ENCODE measurements at places on chromosomes 2 and 18.

- no peak for DNase-seq
Measured at GRCh38 chr18:79574938-79575525, 104.6 kb upstream of the CTDP1 start.

DNA sequence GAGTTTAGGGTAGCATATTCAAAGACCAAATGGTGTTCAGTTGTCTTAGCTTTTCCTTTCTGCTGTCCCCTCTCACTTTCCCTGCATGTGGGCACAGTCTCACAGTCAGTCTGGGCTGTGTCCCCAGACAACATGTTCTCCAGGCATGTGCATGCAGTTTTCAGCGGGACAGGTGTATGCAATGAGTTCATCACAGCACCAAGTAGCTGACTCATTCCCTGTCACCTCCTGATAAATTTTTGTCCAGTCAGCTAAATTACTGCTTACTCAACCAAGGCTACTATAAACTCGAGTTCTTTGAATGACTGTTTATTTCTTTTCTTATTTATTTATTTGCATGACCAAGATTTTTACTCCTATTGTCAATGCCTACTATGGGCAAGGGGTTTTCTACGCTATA is 148.8 kb upstream of the CDH19 start:
- no peak for DNase-seq

GRCh38 chr18:30730915-30731314 is 311.6 kb downstream of the DSC3 start:
- no peak for DNase-seq

- no peak for DNase-seq
Measured at GRCh38 chr18:66136039-66136438, 385.2 kb downstream of the CDH7 start.

- DNase-seq, result no peak
Measured at GRCh38 chr2:236664136-236664535, 94.5 kb downstream of the ACKR3 start.

DNA sequence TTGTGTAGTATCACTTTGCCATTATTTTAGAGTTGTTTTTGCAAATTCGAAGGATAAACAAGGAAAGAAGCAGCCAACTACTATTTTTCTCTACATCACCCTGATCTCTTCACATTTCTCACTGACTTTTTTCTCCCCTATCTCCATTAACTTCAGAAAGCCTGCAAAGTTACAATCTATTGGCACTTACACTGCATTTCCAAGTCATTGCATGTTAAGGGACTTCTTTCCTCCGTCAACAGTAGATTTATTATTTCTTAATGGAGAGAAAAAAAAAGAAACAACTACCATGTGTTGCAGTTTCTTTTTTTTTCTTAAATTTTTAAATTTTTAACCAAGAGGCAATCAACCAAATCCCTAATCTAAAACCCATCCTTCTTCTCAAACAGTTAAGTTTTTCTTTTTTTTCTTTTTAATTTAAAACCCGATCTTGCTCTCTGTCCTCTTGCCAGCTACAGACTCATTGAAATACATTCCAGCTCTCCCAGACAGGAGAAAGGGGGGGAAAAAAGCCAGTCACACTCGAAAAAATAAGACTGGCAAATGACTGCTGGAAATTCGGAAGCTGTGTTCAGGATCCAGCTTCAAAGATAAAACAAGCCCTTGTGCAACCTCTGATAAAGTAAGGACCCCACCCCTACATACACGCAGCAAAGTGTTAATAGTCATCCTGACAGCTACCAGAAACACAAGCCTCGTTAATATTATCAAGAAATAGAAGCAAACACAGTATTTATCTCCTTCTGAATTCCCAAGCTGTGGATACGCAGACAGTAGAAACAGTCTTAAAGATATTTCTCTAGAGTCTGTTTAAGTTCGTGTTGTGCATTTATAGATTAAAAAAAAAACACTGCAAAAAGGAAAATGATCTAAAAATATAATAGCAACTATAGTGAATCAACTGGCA is 1.3 kb downstream of the LRRTM4 start:
- DNase-seq, result no peak

DNA sequence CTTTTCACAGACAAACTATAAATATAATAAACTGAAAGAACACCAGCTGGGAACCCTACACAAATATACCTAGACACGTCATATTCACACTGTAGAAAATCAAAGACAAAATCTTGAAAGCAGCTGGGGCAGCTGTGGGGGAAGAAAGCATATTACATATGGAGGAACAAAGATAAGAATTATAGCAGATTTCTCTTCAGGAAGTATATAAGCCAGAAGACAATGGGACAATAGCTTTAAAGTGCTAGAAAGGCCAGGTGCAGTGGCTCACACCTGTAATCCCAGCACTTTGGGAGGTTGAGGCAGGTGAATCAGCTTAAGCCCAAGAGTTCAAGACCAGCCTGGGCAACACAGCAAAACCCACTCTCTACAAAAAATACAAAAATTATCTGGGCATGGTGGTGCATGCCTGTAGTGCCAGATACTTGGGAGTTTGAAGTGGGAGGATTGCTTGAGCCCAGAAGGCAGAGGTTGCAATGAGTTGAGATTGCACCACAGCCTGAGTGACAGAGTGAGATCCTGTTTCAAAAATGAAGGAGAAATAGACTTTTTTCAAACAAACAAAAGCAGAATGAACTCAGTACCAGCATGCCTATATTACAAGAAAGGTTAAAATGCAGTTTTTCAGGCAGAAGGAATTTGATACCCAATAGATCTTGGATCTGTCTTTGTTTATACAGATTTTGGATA is 26.8 kb upstream of the ERCC3 start:
- DNase-seq, result peak; percentile 5

GRCh38 chr2:74646834-74647482 is 1.2 kb downstream of the M1AP start:
- DNase-seq, result no peak

GRCh38 chr18:70781860-70782453 is 493.1 kb downstream of the SOCS6 start:
- peak; percentile 53 for DNase-seq

DNA sequence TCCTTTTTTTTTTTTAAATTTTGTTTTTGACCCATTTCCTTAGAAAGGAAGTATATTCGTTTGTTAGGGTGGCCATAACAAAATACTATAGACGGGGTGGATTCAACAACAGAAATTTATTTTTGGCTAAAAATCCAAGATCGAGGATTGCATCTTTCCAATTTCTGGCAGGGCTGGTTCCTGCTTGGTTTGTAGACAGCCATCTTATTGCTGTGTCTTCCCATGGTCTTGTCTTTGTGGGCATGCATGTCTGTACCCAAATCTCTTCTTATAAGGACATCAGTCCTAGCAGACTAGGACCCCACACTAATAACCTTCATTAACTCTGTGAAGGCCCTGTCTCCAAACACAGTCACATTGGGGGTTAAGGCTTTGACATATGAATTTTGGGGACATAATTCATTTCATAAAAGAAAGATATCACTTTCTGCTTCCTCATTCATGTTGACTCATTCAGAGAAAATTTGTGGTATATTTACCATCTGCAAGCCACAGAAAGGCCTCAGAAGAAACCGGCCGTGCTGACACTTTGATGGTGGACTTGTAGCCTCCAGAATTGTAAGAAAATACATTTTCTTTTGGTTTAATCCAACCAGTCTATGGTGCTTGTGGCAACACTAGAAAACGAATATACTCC is 262.1 kb downstream of the LPIN1 start:
- peak; percentile 46 for DNase-seq

GRCh38 chr2:101872480-101872879 is 119.3 kb upstream of the IL1R2 start:
- no peak for DNase-seq

DNA sequence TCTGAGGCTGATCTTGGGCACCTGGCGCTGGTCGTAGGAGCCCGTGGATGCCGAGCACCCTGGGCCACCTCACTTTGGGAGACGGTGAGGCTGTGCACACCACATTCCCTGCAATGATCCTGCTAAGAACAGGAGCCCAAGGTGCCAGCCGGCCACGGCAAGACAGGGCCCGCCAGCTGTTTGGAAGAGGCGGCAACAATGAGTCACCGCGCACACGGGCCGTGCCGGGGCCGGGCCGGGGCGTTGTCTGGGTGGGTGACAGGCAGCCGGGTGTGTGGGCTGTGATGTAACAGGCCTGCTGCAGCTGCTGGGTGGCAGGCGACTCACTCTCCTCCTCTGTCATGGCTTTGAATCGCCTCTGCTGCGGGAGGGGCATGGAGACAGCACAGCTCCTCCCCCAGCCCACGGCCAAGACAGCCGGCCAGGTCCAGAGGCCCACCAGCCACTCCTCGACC is 49.7 kb upstream of the ODC1 start:
- DNase-seq, result peak; percentile 56

GRCh38 chr2:2732331-2733119 is 401.4 kb upstream of the MYT1L start:
- no peak for DNase-seq

DNA sequence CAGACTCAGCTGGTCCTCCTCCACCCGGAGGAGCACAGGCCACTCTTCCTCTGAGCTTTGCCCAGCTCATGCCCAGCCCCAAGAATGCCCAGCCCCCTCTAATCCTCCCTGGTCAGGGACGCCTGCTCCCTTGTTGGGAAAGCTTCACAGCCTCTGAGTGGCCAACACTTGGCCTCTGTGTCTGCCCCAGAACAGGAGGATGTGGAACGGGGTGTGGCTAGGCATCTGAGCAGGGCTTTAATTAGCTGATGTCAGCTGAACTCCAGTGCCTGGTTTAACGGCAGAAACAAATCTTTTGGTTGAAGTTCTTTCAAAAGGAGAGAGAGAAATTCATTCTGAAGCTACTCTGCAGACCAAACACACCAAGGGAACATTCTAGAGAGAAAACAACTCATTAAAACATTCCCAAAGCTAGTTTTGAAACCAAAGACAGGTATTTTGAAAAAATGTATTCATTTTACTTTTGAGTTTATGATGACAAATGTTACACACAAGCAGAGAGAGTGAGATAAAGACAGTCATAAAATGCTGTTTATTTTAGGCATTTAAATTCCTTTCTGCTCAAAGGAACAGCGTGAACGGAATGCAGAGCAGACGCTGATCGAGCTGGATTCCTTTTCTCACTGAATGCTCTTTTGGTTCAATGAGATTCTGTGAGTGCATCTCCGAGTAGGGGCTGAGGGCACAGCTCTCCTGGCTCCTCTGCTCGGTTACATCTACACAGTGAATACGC is 63.8 kb downstream of the RTP5 start:
- no peak for DNase-seq

DNA sequence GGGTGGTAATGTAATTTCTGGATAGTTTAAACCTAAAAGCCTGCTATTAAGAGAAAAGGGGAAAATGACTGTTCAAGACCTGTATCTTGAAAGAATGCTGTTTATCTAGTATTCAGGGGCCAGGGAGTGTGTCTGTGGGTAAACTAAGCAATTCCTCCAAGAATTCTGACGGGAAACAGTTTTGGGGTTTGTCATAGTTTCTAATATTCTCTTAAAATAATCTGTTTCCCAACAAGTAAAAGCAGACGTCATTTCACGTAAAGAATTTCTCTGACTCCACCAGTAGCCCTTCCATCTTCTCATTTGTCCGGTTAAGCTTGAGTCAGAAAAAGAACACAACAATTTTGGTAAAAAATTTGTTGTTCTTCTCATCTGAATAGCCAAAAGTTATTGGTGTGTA is 232.1 kb upstream of the EPAS1 start:
- no peak for DNase-seq

DNA sequence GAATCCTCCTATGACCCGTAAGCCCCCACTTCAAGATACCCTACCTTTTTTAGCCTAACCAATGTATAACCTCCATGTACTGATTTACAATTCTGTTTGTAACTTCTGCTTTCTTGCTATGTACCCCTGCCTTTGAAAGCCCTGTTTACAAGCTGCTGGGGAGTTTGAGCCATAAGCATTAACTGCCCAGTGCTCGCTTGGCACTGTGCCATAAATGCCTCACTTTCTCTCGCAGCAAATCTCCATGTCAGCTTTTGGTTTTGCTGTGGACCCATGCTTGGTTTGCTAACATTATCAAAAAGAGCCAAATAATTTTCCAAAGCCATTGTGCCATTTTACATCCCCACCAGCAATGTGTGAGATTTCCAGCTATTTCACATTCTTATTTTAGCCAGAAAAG is 51.8 kb downstream of the TEX51 start:
- no peak for DNase-seq

DNA sequence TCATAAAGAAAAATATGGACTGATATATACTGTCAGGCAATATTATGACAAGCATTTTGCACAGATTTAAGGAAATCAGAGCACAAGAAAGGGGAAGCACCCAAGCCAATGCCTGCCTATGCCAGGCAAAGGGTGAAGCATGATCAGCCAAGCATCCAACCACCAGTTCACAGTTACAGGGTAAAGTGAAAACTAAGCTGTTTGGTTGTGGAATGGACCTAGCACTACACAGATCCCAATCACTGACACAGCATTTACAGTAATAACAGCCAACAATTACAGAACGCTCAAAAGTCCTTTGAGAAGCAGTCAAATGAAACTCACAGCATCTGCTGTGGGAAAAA is 90.3 kb downstream of the SP3 start:
- peak; percentile 54 for DNase-seq

DNA sequence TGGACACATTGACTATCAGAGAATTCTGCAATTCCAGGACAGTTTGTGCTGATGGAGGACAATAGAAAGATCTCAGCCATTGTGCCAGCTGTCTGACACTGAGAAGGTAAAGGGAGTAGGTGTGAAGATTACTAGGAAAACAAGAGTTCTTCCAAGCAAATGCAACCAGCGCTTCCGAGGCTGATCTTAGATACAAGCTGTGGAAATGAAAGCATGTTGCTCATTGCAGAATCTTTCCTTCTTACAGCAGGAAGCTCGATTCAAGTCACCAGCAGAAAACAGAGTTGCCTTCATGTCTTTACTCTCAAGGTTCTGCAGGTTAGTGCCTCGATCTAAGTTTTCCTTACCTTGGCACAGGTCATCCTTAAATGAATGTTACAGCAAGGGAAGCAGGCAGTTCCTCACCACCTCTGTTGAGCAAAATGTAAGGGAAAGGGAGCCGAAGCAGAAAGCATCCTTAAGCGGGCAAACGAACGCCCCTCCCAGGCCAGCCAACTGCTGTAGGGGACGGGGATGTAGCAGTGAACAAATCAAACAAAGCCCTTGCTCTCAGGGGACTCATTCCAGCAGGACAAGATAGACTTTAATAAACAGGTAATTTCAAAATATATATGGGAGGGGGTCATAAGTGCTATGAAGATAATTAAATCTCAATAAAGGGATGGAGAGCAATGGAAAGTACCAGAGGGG is 54.3 kb downstream of the MARCHF4 start:
- no peak for DNase-seq

DNA sequence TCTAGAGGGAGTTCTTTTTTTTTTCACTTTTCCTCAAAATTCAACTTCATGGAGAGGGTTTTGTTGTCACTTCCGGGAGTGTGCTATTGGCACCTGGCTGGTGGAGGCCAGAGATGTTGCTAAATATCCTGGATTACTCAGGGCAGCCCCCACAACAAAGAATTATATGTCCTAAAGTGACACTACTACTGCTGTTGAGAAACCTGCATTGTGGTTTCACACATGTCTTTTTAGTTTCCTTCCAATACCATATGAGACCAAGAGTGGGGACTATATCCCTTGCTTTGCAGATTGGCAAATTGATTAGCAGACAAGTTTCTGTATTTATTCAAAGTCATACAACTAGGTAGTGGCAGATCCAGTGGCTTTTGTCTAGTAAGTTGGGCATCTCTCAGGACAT is 826.8 kb downstream of the TRIB2 start:
- no peak for DNase-seq

GRCh38 chr18:76953583-76954233 is 131.4 kb downstream of the ZNF236 start:
- DNase-seq, result no peak

All from suppressor macrophage treated with lipopolysaccharide for 4 hours (primary cell).